Spinal cord (tissue), 10 donors: ENCODE measurements at places on chromosomes 6 and 20. TPM values are rescaled to one million over a fixed set of nuclear protein-coding genes. Genes with fewer than 3 reads are reported as not detected.
A peak's percentile ranks its signal among the peaks of the same experiment; 100 is the strongest.

GRCh38 chr6:28940858-28941683 lies 17.3 kb upstream of the TRIM27 start:
- peak overlapping the region; percentile 82 for H3K4me3 ChIP-seq
- H3K4me1 ChIP-seq = peaks cover 15% of the 10 kb centered on the region
- H3K27me3 ChIP-seq = peaks cover 2% of the 10 kb centered on the region
- no peaks in the 10 kb centered on the region for H3K36me3 ChIP-seq
- H3K27ac ChIP-seq = peak overlapping the region; percentile 81

GRCh38 chr6:14254505-14254904 lies 136.9 kb downstream of the CD83 start:
- no peak overlapping the region for H3K4me3 ChIP-seq
- H3K4me1 ChIP-seq = peaks cover 6% of the 10 kb centered on the region
- H3K27me3 ChIP-seq = no peaks in the 10 kb centered on the region
- H3K27ac ChIP-seq = no peak overlapping the region
- DNase-seq = no peak
- H3K36me3 ChIP-seq = no peaks in the 10 kb centered on the region

- no peak overlapping the region for H3K4me3 ChIP-seq
- no peak overlapping the region for H3K27ac ChIP-seq
- H3K27me3 ChIP-seq = no peaks in the 10 kb centered on the region
- H3K4me1 ChIP-seq = no peaks in the 10 kb centered on the region
Measured at GRCh38 chr6:35624341-35625070, 64.2 kb downstream of the FKBP5 start.

ADTRP gene
- total RNA-seq = 0.88 TPM

- no peak overlapping the region for H3K27ac ChIP-seq
- DNase-seq = no peak
- H3K36me3 ChIP-seq = no peaks in the 10 kb centered on the region
- no peaks in the 10 kb centered on the region for H3K4me1 ChIP-seq
- no peak overlapping the region for H3K4me3 ChIP-seq
- peaks cover 4% of the 10 kb centered on the region for H3K27me3 ChIP-seq
Measured at GRCh38 chr6:167717455-167717854, 109.3 kb upstream of the AFDN start.

LGSN gene
- 0.40 TPM for total RNA-seq
